ENCODE measurements at places on chromosomes 5 and 9. TPM values are rescaled to one million over a fixed set of nuclear protein-coding genes. Genes with fewer than 3 reads are reported as not detected.

Gene TRMT10B
- total RNA-seq, result 10.4 TPM

DNA sequence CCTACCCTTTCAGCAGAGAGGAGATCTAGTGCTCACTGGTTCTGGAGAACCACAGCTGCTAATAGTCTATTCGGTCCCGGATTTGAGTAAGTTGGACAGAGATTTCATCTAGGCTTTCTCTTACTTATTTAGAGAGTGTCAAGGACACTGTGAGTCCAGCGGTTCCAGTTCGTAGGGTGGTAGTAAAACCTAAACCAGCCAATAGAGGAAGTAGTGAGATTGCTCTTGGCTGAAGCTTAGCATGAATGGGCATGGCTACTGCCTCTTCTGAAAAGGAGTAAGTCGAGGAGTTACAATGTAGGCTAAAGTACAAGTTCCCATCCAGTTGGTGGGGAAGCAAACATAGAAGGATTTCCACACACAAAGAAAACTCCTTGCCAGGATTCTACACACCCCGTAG, 109.6 kb upstream of the MOCS2 start:
- no peak for DNase-seq

Gene SLC6A18
- total RNA-seq, result not detected

DNA sequence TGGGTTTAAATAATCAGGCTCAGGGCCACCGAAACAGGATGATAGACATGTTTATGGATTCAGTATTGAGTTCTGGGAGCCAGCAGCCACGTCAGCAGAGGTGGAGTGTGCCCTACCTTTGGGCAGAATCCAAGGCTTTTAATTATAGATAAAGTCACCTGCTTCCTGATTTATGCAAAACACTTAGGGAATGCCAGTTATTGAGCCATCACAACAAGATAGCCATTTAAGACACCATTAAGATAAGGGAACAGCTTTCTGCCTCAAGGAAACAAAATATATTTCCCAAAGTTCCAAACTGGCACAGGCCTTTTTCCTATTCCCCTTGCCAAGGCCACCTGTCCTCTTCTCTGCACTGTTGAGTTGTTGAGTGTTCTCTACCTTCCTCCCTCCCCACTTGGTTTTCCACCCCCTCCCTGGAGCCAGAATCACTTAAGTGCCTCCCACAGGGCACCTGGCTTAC, 2.4 kb downstream of the CCL28 start:
- peak; percentile 79 for DNase-seq

DNA sequence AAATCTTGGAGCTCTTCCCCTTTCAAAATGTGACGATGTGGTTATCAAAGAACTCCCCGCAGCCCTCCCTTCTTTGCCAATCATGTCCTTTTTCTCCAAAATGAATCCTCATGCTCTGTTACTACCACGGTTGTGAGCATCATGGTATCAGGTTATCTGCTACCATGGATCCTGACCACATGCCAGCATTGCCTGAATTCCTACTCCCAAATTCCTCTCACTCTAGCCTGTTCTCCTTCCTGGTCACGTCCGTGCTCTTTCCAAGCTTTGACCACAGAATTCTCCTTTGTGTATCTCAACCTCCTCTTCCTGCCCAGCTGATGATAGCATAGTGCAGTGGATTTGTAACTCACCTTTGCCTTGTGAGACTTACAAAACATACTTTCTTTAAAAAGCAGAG, 59.5 kb upstream of the FBXL7 start:
- no peak for DNase-seq

DNA sequence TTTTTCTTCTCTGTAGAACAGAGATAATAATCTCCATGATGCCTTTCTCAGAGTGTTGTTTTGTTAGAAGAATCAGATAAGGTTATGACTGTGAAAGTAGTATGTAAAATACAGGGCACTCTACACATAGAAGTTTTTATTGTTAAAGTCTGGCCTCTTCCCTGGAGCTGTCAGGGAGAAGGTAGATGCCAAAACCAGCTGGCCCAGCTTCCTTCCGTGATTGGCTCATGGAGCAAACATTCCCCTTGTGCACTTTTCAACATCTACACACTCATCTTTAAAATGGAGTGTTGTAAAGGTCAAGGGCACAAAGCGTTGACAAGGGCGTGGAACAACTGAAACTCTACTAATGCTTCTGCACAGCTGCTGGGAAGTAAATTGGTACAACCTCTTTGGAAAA, 7.4 kb upstream of the RNF183 start:
- no peak for DNase-seq

Measured in mucosa of descending colon (tissue), 3 donors.